Activated naive CD4-positive, alpha-beta T cell treated with anti-CD3 and anti-CD28 coated beads, Interleukin-2, amount 50 U/mL, for 16 hours (primary cell): ENCODE measurements at places on chromosomes 2 and 18.

DNA sequence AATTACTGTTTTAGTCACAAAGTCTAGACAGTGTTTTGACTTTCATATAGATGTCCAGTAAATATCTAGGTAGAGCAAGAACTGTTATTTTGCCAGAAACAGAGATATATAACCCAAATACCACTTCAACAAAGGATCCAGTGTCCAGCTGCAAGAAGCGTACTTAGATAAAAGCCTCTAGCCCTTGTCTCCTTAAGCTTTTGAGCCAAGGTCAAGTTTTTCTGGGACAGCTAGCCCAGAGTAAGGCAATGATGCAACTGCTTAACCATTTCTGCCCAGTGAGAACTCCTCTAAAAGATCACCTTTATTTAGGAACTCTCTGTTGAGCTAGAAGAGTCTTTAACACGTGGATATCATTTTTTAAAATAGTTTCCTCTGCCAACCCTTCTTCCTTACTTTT is 1424.9 kb upstream of the NXPH2 start:
- no peak for DNase-seq

GRCh38 chr2:71856773-71857525 is 290.7 kb downstream of the CYP26B1 start:
- DNase-seq: no peak

GRCh38 chr2:105645031-105645937 is 99.4 kb upstream of the NCK2 start:
- DNase-seq: no peak

DNA sequence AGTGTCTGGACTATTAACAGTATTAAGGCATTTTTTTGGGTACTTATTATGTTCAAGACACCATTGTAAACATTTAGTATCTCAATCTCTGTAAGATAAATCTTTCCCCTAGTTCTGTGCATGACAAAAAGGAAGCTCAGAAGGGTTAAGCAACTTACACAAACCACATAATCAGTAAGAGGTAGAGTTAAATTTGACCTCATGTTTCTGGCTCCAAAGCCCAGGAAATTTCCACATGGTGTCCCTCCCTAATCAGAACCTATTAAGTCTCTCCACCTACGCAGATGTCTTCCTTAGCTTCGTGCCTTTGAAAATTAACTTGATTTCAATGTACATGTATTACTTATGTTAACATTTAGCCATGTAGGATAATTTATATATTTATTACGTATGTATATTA is 2.0 kb downstream of the MFSD6 start:
- no peak for DNase-seq

- DNase-seq: no peak
Observed at GRCh38 chr2:169351725-169352124, 10.6 kb downstream of the LRP2 start.

DNA sequence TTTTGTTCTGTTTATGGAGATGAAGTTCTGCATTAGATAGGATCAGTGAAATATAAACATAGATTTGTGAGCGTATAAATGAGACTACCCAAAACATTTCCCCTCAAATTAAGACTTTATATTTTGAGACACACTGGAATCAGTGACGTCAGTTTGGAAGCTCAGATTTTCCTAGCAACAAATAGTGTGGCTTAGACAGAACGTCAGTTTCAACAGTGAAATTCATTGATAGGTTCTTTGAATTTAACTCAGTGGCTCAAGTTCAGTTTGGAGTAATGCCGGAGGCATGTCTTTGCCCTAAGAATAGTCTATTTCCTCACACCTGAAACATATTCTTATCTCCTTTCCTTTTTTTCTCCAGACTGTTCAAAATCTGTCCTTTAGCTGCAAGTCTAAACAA is 113.6 kb upstream of the ARHGAP15 start:
- DNase-seq: no peak

GRCh38 chr2:214876815-214877214 is 67.3 kb upstream of the BARD1 start:
- DNase-seq: no peak

DNA sequence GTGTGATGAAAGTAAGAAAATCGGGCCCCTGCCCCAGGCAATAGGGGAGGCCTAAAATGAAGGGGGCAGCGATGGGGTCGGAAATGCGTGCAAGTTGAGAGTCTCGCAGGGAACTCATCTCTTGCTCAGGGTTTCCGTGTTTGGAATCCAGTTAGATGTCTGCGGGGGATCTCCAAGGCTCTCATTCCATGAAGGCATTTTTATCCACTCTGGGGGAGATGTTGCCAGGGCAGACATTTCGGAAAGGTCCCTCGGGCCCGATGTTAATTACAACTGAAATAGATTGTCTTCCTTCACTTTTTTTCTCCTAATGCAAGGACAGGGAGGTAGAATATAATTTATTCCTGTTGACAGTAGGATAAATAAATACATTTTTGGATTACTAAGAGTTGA is 12.8 kb upstream of the SKOR2 start:
- DNase-seq: no peak

DNA sequence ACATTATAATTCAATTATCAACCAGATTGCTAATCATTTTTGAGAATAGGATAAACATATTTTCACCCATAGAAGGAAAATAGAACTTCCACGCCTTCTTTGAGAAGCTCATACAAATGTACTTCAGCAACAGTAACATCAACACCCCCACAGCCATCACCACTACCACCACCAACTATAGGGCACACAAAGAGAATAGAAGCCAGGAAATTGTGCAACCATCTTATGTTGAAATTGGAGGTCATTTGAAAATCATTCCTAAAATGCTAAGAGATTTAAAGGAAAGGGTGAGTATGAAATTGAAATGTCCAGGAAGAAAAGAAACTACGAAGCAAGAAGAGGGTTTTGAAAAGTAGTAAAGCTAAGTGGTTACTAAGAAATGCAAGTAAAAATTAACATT is 563.4 kb downstream of the ZNF804A start:
- DNase-seq: no peak

DNA sequence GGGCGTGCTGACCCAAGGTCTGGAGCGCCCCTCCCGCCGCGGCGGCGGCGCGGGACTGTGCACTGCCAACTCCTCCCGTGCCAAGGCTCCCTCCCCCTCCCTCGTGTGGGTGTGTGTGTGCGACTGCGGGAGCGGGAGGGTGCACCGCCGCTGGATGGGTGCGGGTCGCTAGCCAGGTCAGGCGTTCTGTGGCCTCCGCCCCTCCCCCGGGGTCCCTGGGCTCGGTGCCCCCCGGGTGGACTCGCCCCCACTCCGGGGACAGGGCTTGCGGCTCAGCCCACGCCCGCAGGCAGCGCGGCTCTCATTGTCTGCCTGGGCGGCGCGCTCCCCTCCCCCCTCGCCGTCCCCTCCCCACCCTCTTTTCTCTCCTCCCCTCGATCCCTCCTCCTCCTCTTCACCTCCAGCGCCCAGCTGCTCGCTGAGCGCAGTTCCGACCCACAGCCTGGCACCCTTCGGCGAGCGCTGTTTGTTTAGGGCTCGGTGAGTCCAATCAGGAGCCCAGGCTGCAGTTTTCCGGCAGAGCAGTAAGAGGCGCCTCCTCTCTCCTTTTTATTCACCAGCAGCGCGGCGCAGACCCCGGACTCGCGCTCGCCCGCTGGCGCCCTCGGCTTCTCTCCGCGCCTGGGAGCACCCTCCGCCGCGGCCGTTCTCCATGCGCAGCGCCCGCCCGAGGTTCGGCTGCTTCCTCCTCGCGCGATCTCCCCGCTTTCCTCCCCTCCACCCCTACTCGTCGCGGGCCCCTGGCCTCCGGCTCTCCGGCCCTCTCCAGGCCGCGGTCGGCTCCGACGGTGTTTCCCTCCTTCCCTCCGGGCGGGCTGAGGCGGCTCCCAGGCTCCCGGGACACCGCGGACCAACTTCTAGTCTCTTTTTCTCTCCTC is at the start of gene GATA6:
TSS of gene GATA6 (plus strand) at position 579 of the 878 bp plus-strand sequence. CDS start 1,556 bp downstream, outside the sequence.
- DNase-seq: no peak

GRCh38 chr2:20633001-20633400 is 17.9 kb downstream of the HS1BP3 start:
- DNase-seq: no peak

DNA sequence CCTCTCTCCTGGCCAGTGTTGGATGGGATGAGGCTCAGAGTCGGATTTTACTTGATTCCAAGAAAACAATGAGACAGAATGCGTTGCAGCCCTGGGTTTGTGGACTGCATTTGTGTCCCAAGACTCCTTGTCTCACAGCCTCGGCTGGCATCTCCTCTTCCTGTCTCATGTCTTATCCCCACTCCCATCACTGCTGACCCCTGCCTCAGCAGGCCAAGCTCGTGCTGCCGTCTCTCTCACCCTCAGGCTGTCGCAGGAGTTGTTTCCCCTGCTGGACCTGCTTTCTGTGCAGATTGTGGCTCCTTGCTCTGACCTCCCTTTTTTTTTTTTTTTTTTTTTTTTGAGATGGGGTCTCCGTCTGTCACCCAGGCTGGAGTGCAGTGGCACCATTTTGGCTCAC is 70.2 kb upstream of the RALBP1 start:
- DNase-seq: no peak

- DNase-seq: no peak
Observed at GRCh38 chr2:41728788-41729338, 319.0 kb upstream of the PKDCC start.

GRCh38 chr18:73952296-73952946 is 195.2 kb downstream of the FBXO15 start:
- no peak for DNase-seq

- peak; percentile 41 for DNase-seq
Observed at GRCh38 chr2:237471438-237472186, 15.4 kb upstream of the MLPH start.

DNA sequence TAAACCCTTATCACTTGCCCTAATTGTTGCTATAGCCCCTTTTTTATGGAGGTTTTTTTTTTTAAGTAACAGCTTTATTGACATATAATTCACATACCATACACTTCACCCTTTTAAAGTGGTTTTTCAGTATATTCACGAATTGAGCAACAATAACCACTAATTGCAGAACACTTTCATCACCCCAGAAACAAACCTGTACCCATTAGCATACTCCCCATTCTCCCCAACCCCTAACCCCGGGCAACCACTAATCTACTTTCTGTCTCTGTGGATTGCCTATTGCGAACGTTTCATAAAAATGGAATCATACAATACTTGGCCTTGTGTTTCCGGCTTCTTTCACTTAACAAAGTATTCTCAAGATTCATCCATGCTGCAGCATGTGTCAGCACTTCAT is 213.6 kb downstream of the ATAD2B start:
- no peak for DNase-seq

GRCh38 chr2:222672068-222672401 is 577 bp downstream of the MOGAT1 start:
- no peak for DNase-seq

- no peak for DNase-seq
Observed at GRCh38 chr18:4631239-4631638, 176.1 kb upstream of the DLGAP1 start.

DNA sequence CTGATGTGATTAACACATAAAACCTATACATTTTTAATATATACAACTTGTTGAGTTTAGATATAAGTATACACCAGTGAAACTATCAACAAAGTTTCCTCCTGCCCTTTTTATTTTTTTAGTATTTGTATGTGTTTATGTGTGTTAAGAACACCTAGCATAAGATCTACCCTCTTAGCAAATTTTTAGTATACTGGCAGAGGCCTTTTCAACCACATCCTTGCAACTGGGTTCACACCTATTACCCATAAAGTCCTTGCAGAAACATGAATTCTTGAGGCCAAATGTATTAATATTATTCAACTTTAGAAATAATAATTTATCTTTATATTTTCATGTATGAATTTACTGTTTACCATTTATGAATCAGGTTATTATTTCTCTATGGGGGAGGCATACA is 119.7 kb upstream of the CRIM1 start:
- no peak for DNase-seq

- DNase-seq: no peak
Observed at GRCh38 chr2:84958135-84959059, 12.6 kb upstream of the KCMF1 start.

GRCh38 chr2:35415282-35415681 is 940.3 kb upstream of the CRIM1 start:
- DNase-seq: no peak

DNA sequence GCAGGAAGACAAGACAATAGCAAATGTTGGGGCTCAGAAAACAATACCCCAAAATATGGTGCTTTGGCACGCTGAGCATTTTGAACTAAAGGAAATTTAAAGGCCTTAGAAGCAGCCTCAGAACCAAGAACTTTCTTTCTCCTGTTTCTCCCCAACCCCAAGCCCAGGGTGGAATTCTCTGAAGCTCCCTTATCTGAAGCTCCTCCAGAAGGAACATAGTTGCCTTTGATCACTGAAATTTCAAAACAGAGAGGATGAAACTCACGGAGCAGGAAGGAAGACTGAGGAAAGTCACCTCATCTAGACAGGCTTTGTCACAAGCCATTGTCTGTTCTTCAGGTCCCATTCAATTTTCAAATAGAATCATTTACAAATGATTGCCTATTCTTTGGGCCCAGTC is 15.5 kb upstream of the BMPR2 start:
- DNase-seq: no peak

DNA sequence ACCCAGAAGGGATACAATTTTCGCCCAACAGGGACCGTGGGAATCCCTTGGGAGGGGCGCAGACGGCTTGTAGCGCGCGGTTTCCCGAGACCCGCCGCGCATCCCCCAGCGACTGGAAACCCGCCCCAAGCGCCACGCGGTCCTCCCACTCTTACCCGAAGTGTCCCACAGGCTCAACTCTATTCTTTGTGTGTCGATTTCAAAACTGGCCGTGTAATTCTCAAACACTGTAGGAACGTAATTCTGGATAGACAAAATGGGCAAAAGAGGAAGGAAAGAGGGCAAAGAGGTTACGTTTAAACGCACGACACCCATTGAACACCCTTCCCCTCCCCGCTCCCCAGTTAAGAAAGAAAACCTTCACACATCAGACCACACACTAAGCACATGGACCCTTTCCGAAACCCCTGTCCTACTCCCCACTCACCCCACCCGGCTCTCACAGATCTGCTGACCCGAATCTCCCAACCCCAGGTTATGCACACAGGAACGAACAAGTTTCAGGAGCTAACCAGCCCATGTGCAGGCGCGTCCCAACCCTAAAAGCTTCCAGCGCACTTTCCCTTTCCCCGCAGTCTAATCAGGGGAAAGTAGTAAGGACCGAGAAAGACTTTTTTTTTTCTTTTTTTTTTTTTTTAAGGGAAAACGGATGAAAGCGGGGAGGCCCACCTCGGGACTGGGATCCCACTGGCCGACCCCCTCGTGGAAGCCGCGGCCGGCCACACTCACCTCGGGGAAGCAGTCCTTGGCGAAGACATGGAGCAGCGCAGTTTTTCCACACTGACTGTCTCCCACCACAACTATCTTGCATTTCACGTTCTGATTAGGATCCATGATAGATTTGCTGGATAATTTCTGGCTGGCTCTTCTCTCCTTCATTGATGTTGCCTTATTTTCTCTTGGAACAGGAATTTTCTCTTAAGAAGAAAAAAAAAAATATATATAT is 655 bp downstream of the RND3 start:
- no peak for DNase-seq

GRCh38 chr2:175064797-175065196 is 59.6 kb upstream of the CHN1 start:
- no peak for DNase-seq

GRCh38 chr18:57648414-57648813 is 26.8 kb upstream of the NARS1 start:
- DNase-seq: no peak

- DNase-seq: no peak
Observed at GRCh38 chr2:238505119-238505891, 78.6 kb downstream of the ASB1 start.

GRCh38 chr2:231212329-231212845 is 14.0 kb downstream of the ARMC9 start:
- no peak for DNase-seq

- DNase-seq: no peak
Observed at GRCh38 chr18:74248595-74248994, 43.2 kb downstream of the CYB5A start.
